GM04504 (cell line): ENCODE measurements at places on chromosomes 12 and 14.

DNA sequence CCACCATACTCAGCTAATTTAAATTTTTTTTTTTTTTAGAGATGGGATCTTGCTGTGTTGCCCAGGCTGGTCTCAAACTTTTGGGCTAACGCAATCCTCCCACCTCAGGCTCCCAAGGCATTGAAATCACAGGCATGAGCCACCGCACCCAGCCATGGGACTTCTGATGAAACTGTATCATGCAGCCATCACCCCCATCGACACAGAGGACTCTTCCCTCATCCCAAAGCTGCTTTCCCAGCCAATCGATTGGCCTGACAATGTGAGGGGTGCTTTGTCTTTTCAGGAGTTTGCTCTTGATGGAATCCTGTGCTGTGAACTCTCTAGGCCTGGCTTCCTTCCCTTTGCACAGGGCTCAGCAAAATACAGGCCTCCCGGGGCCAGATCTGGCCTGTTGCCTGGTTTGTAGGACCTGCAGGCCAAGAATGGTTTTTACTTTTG lies 59.6 kb upstream of the NCOR2 start:
- DNase-seq, result peak; percentile 33

DNA sequence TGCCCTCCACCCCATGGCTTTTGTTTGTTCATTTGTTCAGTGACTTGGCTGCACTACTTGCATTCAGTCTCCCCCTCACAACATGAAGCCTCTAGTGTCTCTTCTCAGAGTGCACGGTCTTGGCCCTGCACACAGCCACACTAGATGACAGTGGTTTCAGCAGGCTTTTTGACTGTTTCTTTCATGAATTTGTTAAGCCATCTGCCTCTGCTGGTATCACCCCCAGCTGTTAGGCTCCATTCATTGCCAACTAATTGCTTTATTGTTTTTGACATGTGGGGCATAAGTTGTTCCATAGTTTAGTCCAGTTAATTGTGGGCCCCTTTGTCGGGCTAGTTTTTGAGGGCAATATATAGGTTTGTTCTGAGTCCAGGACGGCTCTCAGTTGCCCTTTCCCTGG lies 18.8 kb downstream of the OS9 start:
- no peak for DNase-seq

GRCh38 chr14:67987606-67988005 lies 168.0 kb downstream of the RAD51B start:
- peak; percentile 44 for DNase-seq

- no peak for DNase-seq
Observed at GRCh38 chr12:60872850-60873713, 1277.3 kb downstream of the SLC16A7 start.

DNA sequence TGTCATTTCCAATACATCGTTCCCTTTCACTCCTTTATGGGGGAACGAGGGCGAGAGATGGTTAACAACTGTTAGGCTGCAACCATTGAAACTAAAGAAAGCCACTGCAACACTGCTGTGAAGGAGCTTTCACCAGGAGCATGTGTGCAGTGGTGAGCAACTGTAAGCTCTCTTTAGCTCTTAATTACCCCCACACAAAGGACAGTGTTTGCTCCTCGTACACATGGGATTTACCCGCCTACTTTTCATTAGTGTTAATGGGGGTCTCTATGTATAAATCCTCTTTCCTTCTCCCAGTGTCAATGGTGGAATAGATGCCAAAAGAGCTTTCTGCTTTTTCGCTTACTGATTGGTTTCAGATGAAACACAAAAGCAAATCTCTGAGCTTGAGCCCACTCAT lies 343.1 kb downstream of the FLRT2 start:
- DNase-seq, result no peak

DNA sequence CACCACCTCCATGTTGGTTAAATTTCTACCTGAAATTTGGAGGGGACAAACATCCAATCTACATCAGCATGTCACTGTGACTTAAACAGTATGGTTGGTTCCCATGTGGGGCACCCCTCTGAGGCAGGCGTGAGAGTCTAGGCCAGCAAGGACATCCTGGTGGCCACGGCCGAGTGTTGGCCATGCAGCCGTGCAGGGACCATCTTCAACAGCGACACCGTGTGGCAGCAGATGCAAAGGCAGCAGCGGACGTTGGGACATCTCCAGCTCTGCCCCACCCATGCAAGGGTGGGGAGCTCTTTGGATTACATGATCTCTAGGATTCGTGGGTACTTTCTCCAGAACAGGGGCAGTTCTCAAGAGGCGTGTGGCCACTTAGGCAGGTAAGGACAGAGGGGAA lies 49.8 kb downstream of the NOC4L start:
- DNase-seq, result no peak
